ENCODE measurements at places on chromosomes 3 and 15.

DNA sequence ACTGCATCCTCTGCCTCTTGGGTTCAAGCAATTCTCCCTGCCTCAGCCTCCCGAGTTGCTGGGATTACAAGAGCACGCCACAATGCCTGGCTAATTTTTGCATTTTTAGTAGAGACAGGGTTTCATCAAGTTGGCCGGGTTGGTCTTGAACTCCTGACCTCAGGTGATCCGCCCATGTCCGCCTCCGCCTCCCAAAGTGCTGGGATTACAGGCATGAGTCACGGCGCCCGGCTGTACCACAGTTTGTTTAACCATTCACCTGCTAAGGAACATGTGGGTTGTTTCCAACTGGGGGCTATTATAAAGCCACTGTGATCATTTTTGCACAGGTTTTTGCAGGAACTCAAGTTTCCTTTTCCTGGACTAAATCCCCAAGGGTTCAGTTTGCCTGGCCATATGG lies 123.2 kb upstream of the RAP2B start:
- DNase-seq: no peak

DNA sequence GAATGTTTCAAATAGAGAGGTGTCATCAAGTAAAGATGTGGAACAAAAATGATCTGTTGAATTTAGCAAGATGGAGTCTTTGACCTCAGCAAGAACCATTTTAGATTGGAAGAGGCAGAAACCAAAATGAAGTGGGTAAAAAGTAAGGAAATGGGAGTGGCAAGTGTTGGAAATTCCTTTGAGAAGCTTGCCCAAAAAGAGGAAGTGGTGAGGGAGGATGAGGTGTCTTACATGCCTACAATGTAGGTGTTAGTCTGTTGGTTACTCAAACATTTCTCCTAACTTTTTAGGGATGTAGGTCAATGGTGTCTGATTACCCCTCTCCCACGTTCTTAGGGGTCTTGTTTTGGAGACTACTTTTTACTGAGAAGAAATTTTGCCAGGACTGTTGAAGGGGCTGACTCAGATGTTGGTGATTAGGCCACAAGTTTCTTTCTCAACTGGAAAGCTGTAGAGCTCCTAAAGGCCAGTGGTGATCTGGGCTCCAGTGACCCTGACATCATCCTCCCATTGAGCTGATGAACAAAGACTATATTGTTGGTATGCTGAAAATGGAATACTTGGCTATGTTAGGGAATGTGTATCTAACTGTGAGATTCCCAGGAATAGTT lies 5.1 kb downstream of the PPP2R3A start:
- no peak for DNase-seq

GRCh38 chr3:116483135-116483534 lies 37.8 kb upstream of the LSAMP start:
- peak; percentile 36 for DNase-seq

GRCh38 chr3:176469694-176470205 lies 727.5 kb downstream of the TBL1XR1 start:
- DNase-seq: no peak

- no peak for DNase-seq
Measured at GRCh38 chr3:60633644-60634043, 617.6 kb downstream of the FHIT start.
